IMR-90 (cell line): ENCODE measurements at places on chromosomes 4 and X. TPM values are rescaled to one million over a fixed set of nuclear protein-coding genes. Genes with fewer than 3 reads are reported as not detected.

COL4A5 gene
- 15.0 and 16.3 TPM in 2 replicates for total RNA-seq

DCLK2 gene
- total RNA-seq: 10.8 and 11.3 TPM in 2 replicates

HTN1 gene
- not detected in 2 replicates for total RNA-seq

BEX5 gene
- not detected in 2 replicates for total RNA-seq

IBSP gene
- total RNA-seq: not detected in 2 replicates

ASB12 gene
- total RNA-seq: not detected in 2 replicates

PCDH19 gene
- not detected in 2 replicates for total RNA-seq

TADA2B gene
- total RNA-seq: 6.1 and 8.1 TPM in 2 replicates

ZNF595 gene
- total RNA-seq: 6.8 and 9.4 TPM in 2 replicates

DAPP1 gene
- not detected in 2 replicates for total RNA-seq

S100G gene
- total RNA-seq: not detected in 2 replicates

POU4F2 gene
- not detected in 2 replicates for total RNA-seq

AKAP14 gene
- total RNA-seq: not detected in 2 replicates

EGFL6 gene
- total RNA-seq: not detected in 2 replicates

HSD17B13 gene
- total RNA-seq: under 0.01 TPM in 1 of 2 replicates, not detected in the other

PF4V1 gene
- not detected in 2 replicates for total RNA-seq

HTRA3 gene
- total RNA-seq: 1.1 and 1.3 TPM in 2 replicates

PIN4 gene
- 2.2 and 6.1 TPM in 2 replicates for total RNA-seq

IGBP1 gene
- total RNA-seq: 75.3 and 87.1 TPM in 2 replicates

CORIN gene
- 15.6 and 20.3 TPM in 2 replicates for total RNA-seq
